ENCODE measurements at places on chromosomes 5 and 9.

DNA sequence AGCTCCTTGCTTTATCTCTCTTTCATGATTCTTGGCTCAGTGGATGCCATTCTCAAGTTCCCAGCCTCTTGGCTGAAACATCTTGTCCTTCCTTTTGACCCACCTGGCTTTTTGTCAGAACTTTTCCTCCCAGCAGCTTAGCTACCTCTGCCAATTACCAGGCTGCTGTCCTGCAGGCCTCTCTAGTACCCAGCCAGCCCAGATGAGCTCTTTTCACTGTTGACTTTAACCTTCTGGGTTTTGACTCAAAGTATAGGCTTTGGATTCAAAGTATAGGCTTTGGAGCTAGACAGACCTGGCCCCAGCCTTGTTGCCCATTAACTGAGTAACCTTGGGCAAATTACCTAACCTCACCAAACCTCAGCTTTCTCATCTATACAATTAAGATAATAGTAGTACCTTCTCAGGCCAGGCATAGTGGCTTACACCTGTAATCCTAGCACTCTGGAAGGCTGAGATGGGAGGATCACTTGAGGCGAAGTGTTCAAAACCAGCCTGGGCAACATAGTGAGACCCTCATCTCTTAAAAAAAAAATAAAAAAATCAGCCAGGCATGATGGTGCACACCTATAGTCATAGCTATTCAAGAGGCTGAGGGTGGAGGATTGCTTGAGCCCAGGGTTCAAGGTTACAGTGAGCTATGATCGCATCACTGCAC lies 6.6 kb upstream of the TMEFF1 start:
- no peak for DNase-seq

DNA sequence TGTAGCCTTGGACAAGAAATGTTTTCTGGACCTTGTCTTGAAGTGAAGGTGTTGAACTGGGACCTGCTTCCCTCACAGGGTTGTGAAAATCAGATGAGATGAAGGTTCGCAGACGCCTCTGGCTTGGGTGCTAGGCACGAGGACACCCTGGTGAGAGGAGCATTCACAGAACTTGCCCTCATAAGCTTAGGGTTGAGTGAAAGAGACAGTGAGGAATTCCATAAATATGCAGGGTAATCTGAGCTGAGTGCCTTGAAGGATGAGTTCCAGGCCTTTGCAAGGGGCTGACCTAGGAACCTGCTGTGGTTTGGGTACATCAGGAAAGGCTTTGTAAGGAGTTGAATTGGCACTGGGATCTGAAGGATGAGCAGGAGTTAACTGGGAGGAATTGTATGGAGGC lies 75.7 kb upstream of the SAP30L start:
- DNase-seq: no peak

- DNase-seq: no peak
These were observed 41.0 kb downstream of the B4GALT1 start for GRCh38 chr9:33125871-33126823.

DNA sequence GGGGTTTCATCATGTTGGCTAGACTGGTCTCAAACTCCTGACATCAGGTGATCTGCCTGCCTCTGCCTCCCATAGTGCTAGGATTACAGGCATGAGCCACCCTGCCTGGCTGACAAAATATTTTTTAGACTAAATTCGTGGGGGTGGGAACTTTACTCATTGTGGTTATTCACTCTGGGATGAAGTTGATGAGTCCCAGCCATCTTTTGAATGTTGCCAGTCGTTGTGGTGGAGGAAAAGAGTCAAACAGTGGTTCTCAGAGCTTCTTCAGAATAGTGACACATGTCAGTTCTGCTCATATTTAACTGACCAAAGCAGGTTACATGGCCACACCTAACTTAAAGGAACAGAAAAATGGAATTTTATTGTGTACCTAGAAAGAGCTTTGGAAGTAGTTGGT lies 6.9 kb downstream of the SREK1 start:
- DNase-seq: no peak

- DNase-seq: no peak
These were observed 247.9 kb downstream of the DOCK8 start for GRCh38 chr9:462606-463005.

GRCh38 chr9:135889564-135890189 lies 17.7 kb downstream of the CAMSAP1 start:
- DNase-seq: no peak

- no peak for DNase-seq
These were observed 355.1 kb upstream of the DAB2 start for GRCh38 chr5:39779831-39780230.

GRCh38 chr9:94982211-94982610 lies 255.7 kb downstream of the AOPEP start:
- DNase-seq: no peak

DNA sequence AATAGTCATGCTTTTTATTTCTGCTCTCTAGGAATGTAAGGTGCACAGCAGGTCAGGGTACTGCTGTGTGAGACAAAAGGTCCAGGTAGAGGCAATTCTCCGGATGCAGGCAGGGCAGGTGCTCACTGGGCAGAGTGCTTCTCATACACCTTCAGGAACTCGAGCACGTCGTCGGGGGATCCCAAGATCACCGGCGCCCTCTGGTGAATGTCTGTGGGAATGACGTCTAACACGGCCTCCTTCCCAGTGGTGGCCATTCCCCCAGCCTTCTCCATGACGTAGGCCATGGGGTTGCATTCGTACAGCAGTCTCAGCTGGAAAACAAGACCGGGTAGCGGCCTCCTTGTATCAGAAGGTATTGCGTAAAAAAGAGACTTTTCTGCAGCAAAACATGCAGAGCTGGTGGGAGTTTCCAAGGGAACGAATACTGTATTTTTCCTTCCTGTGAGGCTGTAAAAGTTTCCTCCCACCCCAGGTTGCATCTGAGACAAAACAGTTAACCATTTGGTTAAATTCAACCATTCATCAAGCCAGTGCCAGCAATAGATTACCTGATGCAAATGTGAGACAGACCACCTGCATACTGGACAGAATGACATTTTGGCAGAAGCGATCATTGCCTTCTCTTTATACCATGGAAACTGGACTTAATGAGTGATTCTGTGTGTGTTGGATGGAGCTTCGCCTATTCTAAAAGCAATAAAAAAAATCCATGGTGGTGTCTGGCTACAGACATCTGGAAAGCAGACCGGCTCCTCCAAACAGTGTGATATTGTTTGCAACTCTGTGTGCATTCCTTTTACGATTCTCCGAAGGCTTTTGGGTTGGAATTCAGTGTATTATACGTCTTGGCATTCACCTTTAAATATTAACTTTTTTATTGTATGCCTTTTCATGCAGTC lies 9.9 kb upstream of the FBP2 start:
- peak; percentile 62 for DNase-seq

- no peak for DNase-seq
These were observed 29.2 kb upstream of the ARHGEF28 start for GRCh38 chr5:73596705-73597328.

GRCh38 chr5:58450811-58451629 lies 8.9 kb downstream of the PLK2 start:
- no peak for DNase-seq

DNA sequence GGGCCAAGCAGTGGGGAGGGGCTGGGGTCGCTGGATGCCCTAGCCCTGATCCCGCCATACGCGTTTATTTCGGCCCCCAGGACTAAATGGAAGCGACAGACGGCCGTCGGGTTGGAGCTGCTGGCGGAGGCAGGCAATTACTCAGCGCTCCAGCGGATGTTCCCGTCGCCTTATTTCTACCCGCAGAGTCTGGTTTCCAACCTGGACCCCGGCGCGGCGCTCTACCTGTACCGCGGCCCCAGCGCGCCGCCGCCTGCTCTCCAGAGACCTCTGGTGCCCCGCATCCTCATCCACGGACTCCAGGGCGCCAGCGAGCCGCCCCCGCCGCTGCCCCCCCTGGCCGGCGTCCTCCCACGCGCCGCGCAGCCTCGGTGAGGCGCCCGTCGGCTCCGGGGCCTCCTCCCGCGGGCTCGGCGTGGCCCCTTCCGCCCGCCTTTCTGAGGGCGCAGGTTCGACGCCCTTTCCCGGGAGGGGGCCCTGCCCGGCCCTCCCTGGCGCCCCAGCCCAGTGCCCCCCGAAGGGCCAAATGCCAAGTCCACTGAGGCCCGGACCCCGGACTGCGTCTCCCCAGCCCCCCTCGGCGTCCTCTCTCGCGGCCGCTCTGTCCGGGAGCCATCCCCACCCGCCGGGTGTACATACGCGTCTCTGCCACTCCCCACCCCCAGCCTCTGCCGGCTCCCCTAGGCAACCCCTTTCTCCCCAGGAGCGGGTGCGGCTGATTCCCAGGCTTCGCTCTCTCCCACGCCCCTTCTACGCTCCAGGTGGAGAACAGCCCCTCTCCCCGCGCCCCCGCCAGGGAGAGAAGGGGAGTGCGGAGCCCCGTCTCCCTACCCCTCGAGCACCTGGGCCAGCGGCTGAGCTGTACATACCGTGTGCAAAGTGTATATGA lies 7.0 kb downstream of the BARHL1 start:
- no peak for DNase-seq

DNA sequence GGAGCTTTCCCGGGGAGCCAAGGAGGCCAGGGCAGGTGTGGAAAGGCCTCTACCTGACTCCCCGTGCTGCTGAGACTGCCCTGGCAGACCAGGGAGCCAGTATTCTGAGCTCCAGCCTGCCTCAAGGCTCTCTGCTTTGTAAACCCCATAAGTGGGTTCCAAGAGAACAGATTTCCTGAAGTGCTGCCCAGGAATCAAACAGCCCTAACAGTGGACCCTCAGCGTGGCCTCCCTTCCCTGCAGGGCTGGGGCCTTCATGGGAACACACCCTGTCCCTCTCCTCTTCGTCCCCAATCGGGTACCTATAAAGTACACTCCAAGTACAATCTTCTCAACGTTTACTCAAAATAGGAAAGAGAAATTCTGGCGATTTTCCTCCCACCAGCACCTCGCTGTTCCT lies 252.5 kb downstream of the FSTL4 start:
- no peak for DNase-seq

DNA sequence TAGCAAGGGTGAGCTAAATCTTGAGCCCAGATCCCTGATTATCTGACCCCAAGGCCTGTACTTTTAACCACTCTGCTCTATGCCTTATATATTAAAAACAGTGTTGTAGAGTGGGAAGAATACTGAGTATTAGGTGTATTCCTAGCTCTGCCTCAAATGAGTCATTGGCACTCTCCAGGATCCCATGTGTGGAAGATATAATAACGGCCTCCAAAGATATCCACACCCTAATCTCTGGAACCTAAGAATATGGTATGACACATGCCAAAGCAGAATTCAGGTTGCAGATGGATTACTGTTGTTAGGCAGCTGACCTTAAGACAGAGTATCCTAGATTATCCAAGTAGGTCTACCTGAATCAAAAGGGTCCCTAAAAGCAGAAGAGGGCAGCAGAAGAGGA lies 110.8 kb downstream of the ADRB2 start:
- DNase-seq: no peak

DNA sequence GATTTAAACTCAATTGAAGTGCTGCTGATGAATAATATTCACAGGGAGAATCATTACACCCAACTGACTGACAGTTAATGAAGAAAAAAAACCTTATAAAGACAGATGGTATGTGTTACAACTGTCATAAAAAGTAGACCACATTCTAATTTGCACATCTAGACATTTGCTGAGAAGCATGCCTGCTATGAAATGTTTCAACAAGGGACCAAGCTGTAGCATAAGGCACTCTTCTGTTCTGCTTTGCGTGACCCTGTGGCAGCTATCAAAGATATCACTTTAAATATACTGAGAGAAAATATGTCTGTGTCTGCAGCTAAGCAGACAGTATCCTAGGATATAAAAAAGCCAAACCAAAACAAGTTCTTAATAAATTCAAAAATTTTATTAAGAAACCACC lies 153.7 kb downstream of the TMEM232 start:
- no peak for DNase-seq

DNA sequence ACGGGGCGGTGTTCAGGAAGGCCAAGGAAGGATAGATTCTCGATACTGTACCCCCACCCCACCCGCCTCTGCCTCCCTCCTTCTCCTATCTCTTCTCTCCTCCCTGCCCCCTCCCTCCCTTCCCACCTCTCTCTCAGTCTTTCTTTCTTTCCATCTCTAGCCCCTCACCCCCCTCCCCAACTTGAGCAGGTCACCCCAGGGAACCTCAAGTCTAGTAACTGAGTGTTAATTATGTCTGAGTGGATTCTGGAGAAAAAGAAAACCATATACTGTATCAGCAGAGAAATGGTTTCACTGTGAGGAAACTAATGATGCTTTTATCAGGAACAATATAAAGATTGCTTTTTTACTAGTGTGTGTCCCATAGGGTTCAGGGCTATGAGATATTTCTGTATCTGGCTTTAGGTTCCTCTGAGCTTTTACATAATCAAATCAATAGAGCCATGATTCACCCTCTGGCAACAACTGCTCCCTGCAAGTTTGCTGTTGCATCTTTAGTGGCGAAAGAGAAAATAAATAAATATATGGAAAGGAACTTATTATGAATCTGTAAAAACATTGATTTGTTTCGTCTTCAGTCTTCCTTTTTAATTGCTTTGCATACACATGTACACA lies 639.7 kb downstream of the CCDC171 start:
- DNase-seq: no peak
